Stimulated activated naive B cell treated with anti-CD40 and anti-IgM and Interleukin-4, amounts not matched to agents 10 μg/mL and 1 μg/mL and 100 μg/mL, for 72 hours (primary cell): ENCODE measurements at places on chromosomes 13 and 19.

GRCh38 chr19:53903055-53903680, 5.9 kb upstream of the CACNG7 start:
- no peak for DNase-seq

DNA sequence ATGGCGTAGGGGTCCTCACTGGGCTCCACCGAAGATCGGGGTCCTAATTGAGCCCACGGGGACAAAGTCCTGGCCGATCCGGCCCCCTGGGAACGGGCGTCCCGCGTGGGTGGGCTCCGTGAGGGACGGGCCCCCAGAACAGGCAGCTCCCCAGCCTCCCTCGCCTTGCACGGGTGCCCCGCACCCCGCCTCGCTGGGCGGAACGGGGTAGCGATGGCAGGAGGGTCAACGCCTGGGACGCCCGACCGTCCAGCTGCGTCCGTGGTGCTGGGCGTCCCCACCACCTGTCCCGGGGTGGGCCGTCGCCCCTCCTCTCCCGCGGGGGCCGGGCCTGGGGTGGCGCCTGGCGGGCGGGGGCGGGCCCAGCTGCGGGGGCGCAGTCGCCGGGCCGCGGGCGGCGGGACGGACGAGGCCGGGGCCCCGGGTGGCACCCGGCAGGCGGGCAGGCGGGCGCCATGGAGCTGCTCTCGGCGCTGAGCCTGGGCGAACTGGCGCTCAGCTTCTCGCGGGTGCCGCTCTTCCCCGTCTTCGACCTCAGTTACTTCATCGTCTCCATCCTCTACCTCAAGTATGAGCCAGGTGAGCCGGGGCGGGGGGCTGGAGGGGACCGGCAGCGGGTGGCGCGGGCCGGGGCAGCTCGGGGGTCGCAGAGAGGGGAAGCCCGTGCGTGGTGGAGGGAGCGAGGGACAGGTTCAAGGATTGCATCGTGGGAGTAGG, at the start of gene TMEM38A:
TSS of gene TMEM38A (plus strand) at position 377 of the 717 bp plus-strand sequence. CDS start at position 456, 79 bp downstream.
- peak; percentile 39 for DNase-seq

GRCh38 chr13:105908586-105908985, 626.9 kb downstream of the EFNB2 start:
- DNase-seq, result no peak

DNA sequence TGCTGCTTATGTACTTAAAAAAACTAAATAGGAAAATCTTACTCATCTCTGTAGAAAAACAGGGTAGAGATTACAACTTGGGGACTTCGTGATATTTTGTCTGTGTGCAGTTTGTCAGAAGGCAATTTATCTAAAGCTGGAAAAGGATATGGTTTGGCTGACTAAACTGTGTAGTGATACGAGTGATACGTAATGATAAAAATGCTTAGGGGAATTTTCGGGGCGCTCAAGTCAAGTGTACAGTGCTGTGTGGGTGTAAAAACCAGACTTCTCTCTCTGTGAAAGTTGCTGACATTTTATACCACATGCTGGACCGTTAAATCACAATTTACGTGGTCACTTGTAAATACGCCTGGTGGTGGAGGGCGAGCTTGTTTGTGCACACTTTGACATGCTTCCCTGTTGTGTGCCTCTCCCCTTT, 221.7 kb downstream of the KCNRG start:
- peak; percentile 73 for DNase-seq

DNA sequence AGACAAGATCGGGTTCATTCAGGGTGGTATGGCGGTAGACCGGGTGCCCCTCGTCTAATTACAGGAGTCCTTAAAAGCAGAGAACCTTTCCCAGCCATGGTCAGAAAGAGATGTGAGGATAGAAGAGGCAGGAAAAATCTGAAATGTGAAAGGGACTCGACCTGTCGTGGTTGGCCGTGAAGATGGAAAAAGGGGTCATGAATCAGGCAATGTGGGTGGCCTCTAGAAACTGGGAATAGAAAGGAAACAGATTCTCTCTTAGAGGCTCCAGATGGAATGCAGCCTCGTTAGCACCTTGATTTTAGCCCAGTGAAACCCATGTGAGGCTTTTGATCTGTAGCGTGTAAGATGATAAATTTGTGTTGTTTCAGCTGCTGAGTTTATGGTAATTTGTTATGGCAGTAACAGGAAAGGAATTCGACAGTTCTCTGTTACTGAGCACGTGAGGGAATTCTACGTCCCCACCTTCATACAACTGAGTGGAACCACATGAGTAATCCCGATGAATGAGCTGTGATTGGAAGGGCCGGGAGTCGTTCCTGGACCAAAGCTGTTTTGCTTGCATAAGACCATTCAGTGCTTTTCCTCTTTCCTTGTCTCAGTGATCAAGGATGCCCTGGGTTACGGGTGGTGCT, 11.0 kb upstream of the CA11 start:
- no peak for DNase-seq

DNA sequence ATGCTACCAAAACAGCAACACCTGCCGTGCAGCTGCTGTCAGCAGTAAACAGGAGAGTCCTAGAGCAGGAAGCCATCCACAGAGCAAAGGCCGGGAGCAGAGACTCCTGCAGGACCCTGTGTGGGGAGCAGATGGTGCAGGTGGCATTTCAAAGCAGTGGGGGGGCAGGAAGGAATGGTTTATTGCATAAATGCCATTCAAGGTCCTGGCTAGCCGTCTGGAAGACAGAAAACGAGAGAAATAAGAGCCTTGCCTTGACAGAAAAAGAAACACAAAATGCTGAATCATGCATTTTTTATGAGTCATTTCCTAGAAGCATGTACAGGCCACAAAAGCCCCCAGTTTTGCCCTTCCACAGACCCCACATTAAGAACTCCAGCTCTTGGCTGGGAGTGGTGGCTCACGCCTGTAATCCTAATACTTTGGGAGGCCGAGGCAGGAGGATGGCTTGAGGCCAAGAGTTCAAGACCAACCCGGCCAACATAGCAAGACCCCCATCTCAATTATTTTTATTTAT, 5.4 kb downstream of the RSPH6A start:
- no peak for DNase-seq

DNA sequence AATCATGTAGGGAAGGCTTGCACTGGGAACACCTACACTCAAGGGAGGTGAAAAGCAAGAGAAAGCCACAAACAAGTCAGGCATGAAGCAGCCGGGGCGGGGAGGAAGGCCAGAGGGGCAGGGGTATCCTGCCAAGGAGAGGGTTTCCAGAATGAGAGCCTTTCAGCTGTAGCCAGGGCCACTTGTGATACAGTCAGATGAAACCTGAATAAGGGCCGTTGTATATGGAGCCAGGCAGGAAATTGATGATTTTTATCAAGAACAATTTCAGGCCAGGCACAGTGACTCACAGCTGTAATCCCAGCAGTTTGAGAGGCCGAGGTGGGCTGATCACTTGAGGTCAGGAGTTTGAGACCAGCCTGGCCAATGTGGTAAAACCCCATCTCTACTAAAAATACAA, 4.4 kb downstream of the TRPM4 start:
- DNase-seq, result no peak

DNA sequence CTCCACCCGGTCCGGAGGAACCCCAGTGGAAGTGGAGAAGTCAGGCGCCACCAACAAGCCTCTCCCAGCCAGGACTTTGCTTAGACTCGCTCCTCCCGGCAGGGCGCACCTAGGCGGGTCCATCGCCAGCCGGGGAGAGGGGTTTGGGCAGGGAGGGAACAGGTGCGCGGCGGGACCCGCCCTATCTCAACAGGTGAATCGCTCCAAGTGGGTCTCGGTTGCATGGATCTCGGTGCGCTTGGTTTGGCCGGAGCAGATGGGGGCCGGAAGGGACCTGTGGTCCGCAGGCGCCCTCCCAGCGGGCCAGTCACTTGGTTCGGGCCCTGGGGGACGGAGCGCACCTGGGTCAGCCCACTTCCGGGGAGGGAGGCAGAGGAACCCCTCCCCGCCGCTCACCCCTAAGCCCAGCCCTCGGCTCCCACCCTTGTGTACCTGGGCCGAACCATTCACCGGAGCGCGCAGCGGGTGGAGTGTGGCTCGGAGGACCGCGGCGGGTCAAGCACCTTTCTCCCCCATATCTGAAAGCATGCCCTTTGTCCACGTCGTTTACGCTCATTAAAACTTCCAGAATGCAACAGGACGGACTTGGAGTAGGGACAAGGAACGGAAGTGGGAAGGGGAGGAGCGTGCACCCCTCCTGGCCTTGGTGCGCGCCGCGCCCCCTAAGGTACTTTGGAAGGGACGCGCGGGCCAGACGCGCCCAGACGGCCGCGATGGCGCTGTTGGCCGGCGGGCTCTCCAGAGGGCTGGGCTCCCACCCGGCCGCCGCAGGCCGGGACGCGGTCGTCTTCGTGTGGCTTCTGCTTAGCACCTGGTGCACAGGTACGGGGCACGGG, at the start of gene LSR:
TSS of gene LSR (plus strand) at position 693 of the 836 bp plus-strand sequence. CDS start at position 714, 21 bp downstream.
- peak; percentile 75 for DNase-seq

DNA sequence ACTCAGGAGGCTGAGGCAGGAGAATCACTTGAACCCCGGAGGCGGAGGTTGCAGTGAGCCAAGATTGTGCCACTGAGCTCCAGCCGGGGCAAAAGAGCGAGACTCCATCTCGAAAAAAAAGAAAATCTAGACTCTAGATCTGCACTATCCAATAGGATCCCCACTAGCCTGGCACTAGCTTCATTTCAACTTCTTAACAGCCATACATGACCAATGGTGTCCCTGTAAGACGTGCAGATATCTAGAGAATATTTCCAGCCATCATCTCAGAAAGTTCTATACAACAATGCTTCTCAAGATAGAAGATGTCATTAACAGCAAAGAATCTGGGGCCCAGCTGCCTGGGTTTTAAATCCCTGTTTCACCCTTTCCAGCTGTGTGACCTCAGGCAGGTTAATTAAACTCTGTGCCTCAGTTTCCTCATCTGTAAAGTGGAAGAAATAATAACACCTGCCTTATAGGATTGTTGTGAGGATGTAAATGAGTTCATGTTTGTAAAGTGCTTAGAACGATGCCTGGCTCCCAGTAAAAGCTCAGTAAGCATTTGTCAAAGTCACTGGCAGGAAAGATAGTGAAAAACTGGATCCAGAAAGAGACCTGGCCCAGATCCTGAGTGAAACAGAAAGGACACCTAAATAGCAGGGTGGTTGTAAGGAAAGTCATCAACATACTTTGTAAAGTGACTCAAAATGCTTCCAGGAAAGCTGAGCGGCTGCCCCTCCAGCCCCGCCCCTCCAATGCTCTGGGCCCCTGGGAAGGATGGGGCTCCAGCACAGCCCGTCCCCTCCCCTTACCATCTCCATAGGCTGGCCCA, 13.5 kb downstream of the WIZ start:
- DNase-seq, result no peak

DNA sequence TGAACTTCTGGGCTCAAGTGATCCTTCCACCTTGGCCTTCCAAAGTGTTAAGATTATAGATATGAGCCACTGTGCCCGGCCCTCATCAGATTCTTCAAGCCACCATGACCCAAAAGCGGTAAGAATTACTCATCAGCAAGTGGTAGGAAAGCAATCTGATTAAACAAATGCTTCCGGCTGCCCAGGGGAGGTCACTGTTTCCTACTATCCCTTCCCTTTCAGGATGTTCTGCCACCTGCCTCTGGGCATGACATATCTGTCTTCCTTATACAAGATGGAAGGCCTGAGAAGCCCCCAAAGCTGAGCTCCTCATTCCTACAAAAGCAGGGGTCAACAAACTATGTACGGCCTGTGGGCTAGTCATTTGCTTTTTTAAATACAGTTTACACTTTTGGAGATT, 7.0 kb downstream of the ABHD8 start:
- DNase-seq, result no peak

- DNase-seq, result no peak
Measured at GRCh38 chr19:16064209-16064889, 11.9 kb upstream of the TPM4 start.

GRCh38 chr19:31066385-31066784, 282.9 kb downstream of the TSHZ3 start:
- no peak for DNase-seq

- DNase-seq, result no peak
Measured at GRCh38 chr19:31372246-31372781, 23.1 kb upstream of the TSHZ3 start.

DNA sequence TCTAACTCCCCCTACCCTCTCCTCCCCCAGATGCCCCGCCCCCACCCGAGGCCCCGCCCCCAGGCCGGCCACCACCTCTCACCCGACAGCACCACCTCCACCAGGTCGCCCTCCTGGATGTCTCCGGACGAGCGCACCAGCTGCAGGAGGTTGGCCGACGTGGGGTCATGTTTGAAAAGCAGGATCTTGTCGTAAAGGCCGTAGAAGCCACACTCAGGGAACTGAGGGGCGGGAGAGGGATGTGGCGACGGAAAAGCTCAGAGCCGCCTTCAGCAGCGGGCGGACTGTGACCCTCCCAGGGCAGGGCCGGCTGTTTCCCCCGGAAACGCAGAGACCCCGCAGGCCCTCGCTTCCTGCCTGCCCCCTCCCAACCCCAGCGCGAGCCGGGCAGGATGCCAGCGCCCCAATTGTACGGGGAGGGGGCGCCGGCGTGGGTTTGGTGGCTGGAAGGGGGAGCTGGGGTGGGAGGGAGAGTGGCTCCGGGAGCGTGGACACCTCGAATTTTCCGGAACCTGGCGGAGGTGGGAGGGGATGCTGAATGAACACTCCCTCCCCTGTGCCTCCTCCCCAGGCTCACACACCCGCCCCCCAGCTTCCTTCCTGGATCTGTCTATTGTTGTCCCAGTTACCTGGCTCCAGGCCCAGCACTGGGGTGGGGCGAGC, 3.0 kb downstream of the PRKD2 start:
- DNase-seq, result peak; percentile 39

DNA sequence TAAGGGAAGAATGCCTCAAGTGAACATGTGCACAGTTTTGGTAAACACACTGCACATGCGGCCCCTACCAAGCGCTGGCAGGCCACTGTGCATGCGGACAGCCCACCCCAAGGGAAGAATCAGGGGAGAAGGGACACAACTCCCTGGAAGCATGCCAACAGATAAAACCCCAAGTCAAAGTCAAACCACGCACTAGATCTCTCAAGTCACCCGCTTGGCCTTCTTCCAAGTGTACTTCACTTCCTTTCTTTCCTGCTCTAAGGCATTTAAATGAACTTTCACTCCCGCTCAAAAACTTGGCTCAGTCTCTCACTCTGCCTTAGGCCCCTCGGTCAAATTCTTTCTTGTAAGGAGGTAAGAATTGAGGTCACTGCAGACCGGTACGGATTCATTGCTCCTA, 4.6 kb upstream of the RFXAP start:
- DNase-seq, result no peak

DNA sequence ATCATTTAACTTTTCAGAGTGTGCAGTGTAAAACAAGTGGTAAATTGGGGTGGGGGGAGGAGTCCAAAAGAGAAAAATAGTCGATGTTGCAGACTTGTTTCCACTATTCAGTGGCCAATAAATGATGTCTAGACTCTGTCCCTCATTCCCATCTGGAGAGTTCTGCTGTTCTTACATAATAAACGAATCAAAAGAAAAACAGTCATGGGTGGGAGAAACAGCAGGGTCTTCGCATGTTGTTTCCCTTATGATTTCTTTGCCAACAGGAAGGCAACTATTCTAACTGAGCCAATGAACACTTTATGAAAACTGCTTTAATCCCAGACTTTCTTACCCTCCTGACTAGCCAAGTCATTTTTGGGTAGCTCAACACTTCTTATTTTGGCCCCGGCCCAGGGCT, 615.5 kb downstream of the FGF9 start:
- no peak for DNase-seq
